Left ventricle myocardium inferior (tissue), 1 donor: ENCODE measurements at places on chromosomes 5 and 9. TPM values are rescaled to one million over a fixed set of nuclear protein-coding genes. Genes with fewer than 3 reads are reported as not detected.

GRCh38 chr9:79123415-79123814, 448.4 kb upstream of the TLE4 start:
- no peak overlapping the region for H3K4me3 ChIP-seq
- no peak overlapping the region for H3K27ac ChIP-seq
- H3K4me1 ChIP-seq, result no peaks in the 10 kb centered on the region
- H3K36me3 ChIP-seq, result no peaks in the 10 kb centered on the region
- no peaks in the 10 kb centered on the region for H3K27me3 ChIP-seq

The PCDHGC5 gene
- 2.9 TPM for total RNA-seq

DNA sequence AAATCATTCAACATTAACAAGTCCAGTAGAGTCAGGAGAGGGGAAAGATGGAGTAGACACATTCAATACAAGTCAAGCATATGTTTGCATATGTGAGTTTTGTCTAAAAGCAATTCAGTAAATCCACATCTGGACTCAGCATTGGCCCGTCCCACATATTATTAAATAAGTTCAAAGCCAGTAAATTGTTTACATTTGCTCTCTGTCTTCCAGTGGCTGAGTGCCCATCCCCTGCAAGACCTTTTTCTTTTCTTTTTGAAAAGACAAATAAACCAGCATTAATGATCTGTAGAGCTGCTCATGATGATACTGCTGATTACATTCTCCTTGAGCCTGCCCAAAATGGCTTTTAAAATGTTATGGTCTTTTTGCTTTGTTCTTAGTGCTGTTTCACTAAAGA, 71.1 kb downstream of the TNC start:
- H3K36me3 ChIP-seq, result no peaks in the 10 kb centered on the region
- peaks cover 62% of the 10 kb centered on the region for H3K27me3 ChIP-seq
- H3K4me3 ChIP-seq, result no peak overlapping the region
- no peak for DNase-seq
- H3K4me1 ChIP-seq, result no peaks in the 10 kb centered on the region
- H3K27ac ChIP-seq, result no peak overlapping the region

GRCh38 chr9:123584202-123585176, 228.5 kb downstream of the CRB2 start:
- H3K27ac ChIP-seq, result no peak overlapping the region
- no peak overlapping the region for H3K4me3 ChIP-seq
- peaks cover 21% of the 10 kb centered on the region for H3K36me3 ChIP-seq
- no peaks in the 10 kb centered on the region for H3K27me3 ChIP-seq
- no peaks in the 10 kb centered on the region for H3K4me1 ChIP-seq
- no peak for DNase-seq

GRCh38 chr9:89420397-89421178, 77.3 kb downstream of the SEMA4D start:
- H3K27me3 ChIP-seq, result no peaks in the 10 kb centered on the region
- peaks cover 19% of the 10 kb centered on the region for H3K4me1 ChIP-seq
- no peak overlapping the region for H3K27ac ChIP-seq
- no peak for DNase-seq

DNA sequence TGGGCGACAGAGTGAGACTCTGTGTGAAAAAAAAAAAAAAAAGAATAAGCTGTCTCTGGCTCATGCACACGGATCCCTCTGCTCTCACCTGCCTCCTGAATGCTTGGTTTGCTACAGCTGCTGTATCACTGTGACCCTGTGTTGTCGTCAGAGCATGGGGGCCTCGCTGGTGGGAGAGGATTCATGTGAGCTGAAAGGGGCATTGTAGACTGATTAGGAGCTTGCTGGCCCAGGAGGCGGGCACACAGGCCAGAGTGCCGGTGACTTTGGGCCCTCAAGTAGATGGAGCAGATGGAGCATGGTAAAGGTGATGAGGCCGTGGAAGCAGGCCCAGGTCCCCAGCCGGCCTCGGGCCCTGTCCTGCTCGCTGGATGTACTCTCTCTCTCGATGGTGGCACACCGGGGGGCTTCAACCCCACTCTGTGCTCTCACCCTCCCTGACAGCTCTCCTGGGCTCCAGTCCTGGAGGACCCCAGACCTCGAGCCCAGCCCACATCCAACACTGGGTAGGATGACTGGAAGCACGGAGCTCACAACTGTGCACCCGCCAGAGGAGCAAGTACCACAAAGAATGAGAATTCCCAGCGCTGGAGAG, 7.1 kb downstream of the FLT4 start:
- H3K36me3 ChIP-seq, result no peaks in the 10 kb centered on the region
- H3K4me3 ChIP-seq, result no peak overlapping the region
- H3K27ac ChIP-seq, result no peak overlapping the region

- H3K27me3 ChIP-seq, result no peaks in the 10 kb centered on the region
- no peak for DNase-seq
- no peaks in the 10 kb centered on the region for H3K4me1 ChIP-seq
- peak overlapping the region; percentile 6 for H3K27ac ChIP-seq
Measured at GRCh38 chr5:153516504-153517240, 26.2 kb downstream of the GRIA1 start.

The LECT2 gene
- total RNA-seq, result not detected

DNA sequence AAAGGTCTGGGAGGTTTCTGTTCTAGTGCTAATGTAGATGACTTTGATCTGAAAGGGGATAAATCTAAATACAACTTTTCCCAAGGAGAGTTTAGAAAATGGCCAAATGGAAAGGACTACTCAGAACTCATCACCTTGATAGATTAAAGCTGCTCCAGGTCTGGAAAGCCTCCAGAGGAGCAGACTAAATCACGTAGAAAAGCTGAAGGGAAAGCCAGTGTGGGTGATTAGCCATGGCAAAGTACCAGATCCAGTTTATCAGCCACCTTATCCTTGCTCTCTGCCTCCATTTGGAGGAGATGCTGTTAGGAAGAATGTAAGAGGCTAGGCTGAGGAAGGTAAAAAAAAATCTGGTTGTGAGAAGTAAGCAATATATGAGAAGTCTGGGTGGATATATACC, 120.7 kb upstream of the RAI14 start:
- H3K27ac ChIP-seq, result no peak overlapping the region
- H3K36me3 ChIP-seq, result no peaks in the 10 kb centered on the region
- DNase-seq, result no peak
- H3K4me3 ChIP-seq, result no peak overlapping the region
- no peaks in the 10 kb centered on the region for H3K4me1 ChIP-seq
- H3K27me3 ChIP-seq, result peaks cover 9% of the 10 kb centered on the region

DNA sequence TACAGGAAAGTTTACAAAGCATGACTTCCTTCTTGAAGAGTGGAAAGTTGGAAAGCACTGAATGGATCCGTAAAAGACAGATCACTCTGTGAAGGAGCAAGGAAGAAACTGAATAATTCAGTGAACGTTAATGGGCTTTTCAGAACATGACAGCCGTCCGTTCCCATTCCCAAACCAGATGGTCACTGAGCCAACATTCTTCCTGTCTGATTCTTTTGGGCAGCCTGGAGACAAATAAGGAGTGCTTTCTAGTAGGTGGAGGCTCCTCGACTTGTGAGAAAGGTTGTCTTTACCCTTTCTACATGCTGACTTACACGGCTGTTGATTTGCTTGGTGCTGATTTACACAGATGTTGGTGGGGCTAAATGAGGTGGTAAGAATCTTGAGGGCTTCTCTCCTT, 51.0 kb upstream of the PAPPA start:
- no peaks in the 10 kb centered on the region for H3K27me3 ChIP-seq
- H3K36me3 ChIP-seq, result no peaks in the 10 kb centered on the region
- H3K4me3 ChIP-seq, result no peak overlapping the region
- H3K27ac ChIP-seq, result no peak overlapping the region
- DNase-seq, result no peak

DNA sequence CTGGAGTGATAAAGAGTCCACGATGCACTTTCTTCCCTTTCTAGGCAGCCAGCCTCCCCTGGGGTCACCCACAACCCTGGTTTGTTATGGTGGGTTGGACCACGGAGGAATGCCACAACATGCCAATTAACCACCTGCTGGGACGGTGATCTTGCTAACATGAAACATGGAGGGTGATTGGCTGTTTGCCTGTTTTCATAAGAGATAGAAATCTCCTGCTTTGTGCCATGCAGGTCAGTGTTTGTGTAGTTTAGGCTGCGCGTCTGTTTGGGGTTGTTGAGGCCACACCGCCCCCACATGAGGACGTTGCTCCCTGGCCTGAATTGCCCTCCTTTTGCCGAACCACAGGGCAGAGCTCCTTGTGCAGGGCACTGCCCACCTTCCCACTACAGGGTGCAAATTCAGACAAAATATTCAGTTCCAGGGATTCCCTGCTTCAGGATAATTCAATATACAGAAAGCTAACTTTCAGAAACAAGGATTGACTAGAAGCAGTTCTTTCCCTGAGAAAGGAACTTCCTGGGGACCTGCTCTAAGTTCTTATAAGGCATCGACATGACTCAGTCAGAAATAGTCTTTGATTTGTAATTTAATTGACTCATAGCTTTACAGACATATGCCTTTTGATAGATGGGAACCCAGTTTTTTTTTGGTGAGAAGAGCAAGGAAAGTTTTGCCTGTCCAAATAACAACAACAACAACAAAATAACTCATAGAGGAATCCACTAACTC, 427.6 kb downstream of the GADD45G start:
- no peaks in the 10 kb centered on the region for H3K27me3 ChIP-seq
- no peak overlapping the region for H3K27ac ChIP-seq
- H3K4me3 ChIP-seq, result no peak overlapping the region
- no peaks in the 10 kb centered on the region for H3K4me1 ChIP-seq
- no peak for DNase-seq

DNA sequence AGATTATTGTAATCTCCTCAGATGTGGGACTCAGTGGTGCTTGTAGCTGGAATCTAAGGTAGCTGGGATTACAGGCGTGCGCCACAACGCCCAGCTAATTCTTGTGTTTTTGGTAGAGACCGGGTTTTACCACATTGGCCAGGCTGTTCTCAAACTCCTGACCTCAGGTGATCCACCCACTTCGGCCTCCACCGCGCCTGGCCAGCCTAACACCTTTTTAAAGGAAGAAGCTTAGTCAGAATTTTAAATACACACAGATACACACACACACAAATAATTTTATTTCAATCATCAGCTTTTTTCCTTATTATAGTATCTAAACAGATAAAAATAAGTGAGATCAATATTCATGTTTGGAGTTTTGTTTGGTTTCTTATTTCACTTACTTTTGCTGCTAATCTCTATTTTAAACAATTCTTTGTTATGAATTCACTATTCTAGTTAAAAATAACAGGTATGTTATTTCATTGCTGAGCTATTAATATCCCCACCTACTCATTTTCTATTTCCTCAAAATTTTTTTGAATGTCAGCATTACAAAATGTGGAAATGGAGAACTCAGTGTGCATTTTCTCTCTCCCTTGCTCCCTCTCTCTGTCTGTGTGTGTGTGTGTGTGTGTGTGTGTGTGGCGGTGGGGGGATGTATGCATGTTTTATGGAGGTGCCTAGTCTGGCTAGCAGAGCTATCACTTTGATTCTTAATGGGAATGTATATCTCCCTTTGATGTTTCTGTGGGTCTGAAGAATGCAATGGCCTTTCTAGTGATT, 960.6 kb upstream of the DMAC1 start:
- H3K36me3 ChIP-seq, result no peaks in the 10 kb centered on the region
- no peak overlapping the region for H3K4me3 ChIP-seq
- H3K27me3 ChIP-seq, result no peaks in the 10 kb centered on the region
- no peak for DNase-seq
- no peaks in the 10 kb centered on the region for H3K4me1 ChIP-seq
- H3K27ac ChIP-seq, result no peak overlapping the region

- H3K27me3 ChIP-seq, result no peaks in the 10 kb centered on the region
- no peaks in the 10 kb centered on the region for H3K36me3 ChIP-seq
- H3K4me1 ChIP-seq, result no peaks in the 10 kb centered on the region
- no peak for DNase-seq
- no peak overlapping the region for H3K4me3 ChIP-seq
Measured at GRCh38 chr5:35755966-35756365, 100.7 kb upstream of the IL7R start.

The RRAGA gene
- total RNA-seq, result 78.8 TPM

DNA sequence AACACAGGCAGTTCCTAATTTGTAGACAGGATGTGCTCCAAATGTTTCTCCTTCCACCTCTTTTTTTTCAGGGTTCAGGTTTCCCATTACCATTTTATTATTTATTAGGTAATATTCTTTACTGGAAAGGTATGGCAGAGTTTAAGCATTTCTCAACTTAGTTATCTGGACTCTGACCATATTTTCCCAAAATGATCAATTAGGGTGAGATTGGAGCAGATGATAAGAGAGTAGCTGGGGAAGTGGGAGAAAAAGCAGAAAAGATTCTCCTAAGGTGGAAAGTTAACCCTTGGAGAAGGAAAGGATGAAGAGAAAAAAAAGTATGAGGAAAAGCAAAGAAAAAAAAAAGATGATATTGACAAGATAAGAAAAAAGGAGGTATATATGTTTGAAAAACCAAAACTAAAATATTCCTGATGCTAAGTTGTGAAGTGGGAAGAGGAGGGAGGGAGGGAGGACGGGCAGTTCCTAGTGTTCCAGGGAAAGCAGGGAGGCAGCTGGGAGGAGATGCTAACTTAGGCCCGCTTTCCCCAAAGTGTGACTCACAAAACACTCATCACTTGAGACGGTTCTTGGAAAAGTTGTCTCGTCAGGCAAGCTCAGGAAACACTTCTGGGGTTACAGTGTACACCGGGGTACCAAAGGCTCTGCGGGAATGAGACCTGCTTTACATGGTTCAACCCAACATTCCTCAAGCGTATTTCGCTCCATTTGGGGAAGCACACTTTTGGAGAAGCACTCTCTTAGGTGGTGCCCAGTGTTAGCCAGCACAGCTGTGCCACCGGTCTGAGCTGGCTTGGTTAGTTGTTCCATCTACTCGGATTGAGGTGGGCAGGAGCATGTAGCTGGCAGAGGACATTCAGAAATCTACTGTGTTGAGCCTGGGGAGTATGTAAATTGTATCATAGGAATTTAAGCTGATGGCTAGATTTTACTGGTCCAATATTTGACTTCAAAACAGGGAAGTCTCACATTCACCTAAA, 35.1 kb downstream of the B4GALT1 start:
- H3K4me1 ChIP-seq, result peaks cover 94% of the 10 kb centered on the region
- no peaks in the 10 kb centered on the region for H3K27me3 ChIP-seq
- H3K27ac ChIP-seq, result peak overlapping the region; percentile 39
- H3K4me3 ChIP-seq, result no peak overlapping the region
- H3K36me3 ChIP-seq, result peaks cover 70% of the 10 kb centered on the region

DNA sequence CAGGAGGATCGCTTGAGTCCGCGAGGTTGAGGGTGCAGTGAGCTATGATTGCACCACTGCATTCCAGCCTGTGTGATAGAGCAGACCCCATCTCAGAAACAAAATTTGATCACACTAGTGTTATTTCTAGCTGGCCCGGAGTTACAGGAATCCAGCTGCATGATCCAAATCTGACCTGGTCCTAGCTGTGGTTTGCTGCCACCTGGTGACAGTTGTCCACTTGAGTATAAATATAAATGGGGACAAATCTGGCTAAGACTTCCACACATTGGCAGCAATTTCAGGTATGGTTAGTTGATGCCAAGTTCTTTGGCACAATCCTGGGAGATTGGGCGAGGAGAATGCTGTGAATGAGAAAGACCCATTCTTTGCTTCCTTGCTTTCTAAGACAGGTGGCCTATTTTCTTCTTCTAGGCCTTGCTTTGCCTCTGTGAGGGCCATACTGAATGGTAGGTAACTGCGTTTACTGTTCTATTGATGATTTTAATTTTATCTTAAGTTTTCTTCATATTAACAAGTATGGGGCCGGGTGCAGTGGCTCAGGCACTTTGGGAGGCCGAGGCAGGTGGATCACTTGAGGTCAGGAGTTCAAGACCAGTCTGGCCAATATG, 35.4 kb downstream of the UBE2R2 start:
- DNase-seq, result peak; percentile 58
- H3K4me3 ChIP-seq, result no peak overlapping the region
- H3K27me3 ChIP-seq, result no peaks in the 10 kb centered on the region
- peak overlapping the region; percentile 72 for H3K27ac ChIP-seq
